Naive thymus-derived CD4-positive, alpha-beta T cell (primary cell): ENCODE measurements at places on chromosomes 5 and 9. TPM values are rescaled to one million over a fixed set of nuclear protein-coding genes. Genes with fewer than 3 reads are reported as not detected.

The FAM240B gene
- polyA plus RNA-seq = not detected

The LCN15 gene
- polyA plus RNA-seq = not detected

The RLN2 gene
- 5.6 TPM for polyA plus RNA-seq

DNA sequence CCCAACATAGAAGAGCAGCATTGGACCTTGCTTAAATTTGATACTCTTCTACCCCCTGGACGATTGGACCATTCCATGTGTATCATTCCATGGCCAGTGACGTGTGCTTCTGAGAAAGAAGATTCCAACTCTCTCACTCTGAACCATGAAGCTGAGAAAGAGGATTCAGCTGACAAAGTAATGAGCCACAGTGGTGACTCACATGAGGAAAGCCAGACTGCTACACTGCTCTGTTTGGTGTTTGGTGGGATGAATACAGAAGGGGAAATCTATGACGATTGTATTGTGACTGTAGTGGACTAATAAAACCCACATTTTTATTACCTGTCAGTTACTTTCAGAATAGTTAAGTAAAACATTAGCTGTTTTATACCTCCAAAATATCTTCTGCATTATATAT, 7.5 kb downstream of the HSPA5 start:
- H3K4me1 ChIP-seq = peaks cover 25% of the 10 kb centered on the region
- no peak for DNase-seq
- no peaks in the 10 kb centered on the region for H3K27me3 ChIP-seq
- peaks cover 17% of the 10 kb centered on the region for H3K36me3 ChIP-seq
- no peak overlapping the region for H3K27ac ChIP-seq

GRCh38 chr5:91332267-91333045, 50.7 kb downstream of the ARRDC3 start:
- no peaks in the 10 kb centered on the region for H3K27me3 ChIP-seq
- H3K36me3 ChIP-seq = no peaks in the 10 kb centered on the region
- DNase-seq = no peak
- no peak overlapping the region for H3K4me3 ChIP-seq

GRCh38 chr5:114305402-114306207, 56.3 kb upstream of the KCNN2 start:
- H3K27me3 ChIP-seq = no peaks in the 10 kb centered on the region
- no peak overlapping the region for H3K27ac ChIP-seq
- H3K4me1 ChIP-seq = no peaks in the 10 kb centered on the region
- DNase-seq = no peak
- no peaks in the 10 kb centered on the region for H3K36me3 ChIP-seq

GRCh38 chr9:95441081-95441480, 75.7 kb downstream of the PTCH1 start:
- no peak overlapping the region for H3K4me3 ChIP-seq
- H3K4me1 ChIP-seq = no peaks in the 10 kb centered on the region
- no peaks in the 10 kb centered on the region for H3K36me3 ChIP-seq
- no peaks in the 10 kb centered on the region for H3K27me3 ChIP-seq
- DNase-seq = no peak

DNA sequence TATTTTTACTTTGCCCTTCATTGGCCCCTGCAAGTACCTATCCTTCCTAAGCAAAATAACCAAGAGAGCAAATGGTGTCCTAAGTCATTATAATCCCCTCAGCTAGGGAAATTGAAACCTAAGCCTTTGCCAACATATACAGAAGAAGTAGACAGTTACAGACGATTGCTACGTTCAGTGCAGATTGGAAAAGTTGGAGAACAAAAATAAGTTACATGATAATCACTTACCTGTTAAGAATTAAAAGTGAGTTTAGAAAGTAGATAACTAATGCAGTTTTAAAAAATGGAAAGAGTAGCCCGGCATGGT, 244.8 kb downstream of the MPDZ start:
- no peaks in the 10 kb centered on the region for H3K4me1 ChIP-seq
- no peak overlapping the region for H3K4me3 ChIP-seq
- DNase-seq = no peak
- H3K27ac ChIP-seq = no peak overlapping the region
- no peaks in the 10 kb centered on the region for H3K27me3 ChIP-seq

DNA sequence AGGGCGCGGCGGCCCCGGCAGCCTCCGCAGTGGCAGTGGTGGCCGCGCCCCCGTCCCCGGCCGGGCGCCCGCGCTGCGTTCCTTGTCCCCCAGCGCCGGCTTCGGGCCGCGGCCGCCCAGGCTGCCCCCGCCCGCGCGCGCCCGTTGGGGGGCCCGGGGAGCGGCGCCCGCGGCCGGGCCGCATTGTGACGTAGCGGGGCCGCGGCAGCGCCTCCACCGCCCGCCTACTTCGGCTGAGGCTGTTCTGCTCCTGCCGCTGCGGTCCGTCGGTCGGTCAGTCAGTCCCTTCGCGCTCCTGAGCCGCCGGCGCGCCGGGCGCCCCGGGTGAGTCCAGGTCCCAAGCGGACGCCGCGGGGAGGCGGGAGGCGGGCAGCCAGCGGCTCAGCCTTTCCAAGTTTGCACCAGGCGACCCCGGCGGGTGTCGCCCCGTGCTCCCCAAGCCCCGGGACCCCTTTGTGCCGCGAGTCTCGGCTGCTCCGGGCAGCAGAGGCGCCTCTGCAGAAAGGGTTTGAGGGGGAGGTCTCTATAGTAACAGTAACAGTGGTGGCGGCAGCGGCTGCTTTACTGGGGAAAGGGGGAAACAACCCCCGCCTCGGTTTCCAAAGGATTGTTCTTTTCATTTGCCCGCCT, at the start of gene SNCAIP:
SNCAIP (plus strand) TSS at position 277 of the 630 bp plus-strand sequence. CDS start 78,898 bp downstream, outside the sequence.
- H3K4me3 ChIP-seq = no peak within 1 kb of the TSS
- DNase-seq = no peak
- H3K4me1 ChIP-seq = no peaks in the 10 kb centered on the region
